ENCODE measurements at places on chromosomes 5 and 9.
A peak's percentile ranks its signal among the peaks of the same experiment; 100 is the strongest.

GRCh38 chr5:158606233-158606632 lies 493.5 kb downstream of the EBF1 start:
- no peak for DNase-seq

GRCh38 chr5:116437922-116438578 lies 136.6 kb downstream of the SEMA6A start:
- DNase-seq: no peak

- DNase-seq: no peak
These were observed 36.7 kb downstream of the NFIB start for GRCh38 chr9:14277244-14277643.

- no peak for DNase-seq
These were observed 46.4 kb downstream of the SEMA5A start for GRCh38 chr5:9499498-9499876.

DNA sequence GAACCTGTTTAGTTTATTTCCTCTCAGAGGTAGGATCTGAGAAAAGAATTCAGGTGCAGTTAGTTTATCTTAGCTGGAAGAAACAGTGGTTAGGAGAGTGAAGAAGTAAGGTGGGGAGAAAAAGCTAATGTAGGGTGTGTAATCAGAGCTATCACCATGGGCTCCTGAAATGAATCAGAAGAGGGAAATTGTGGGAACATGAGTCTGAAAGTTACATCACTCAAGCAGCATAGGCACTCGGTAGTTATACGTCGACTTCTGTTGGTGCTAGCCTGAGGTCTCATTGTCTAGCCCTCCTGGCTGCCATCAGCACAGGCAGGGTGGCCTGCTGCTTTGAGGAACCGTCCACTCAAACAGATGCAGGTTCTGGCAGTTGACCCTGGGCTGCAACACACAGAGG lies 56.7 kb upstream of the NPR3 start:
- DNase-seq: no peak

- peak; percentile 33 for DNase-seq
These were observed 93.3 kb downstream of the KIAA0825 start for GRCh38 chr5:94524841-94525697.

- DNase-seq: no peak
These were observed 70.3 kb upstream of the ADAMTS16 start for GRCh38 chr5:5069851-5070250.

GRCh38 chr5:177319913-177320588 lies 8.4 kb upstream of the MXD3 start:
- no peak for DNase-seq

DNA sequence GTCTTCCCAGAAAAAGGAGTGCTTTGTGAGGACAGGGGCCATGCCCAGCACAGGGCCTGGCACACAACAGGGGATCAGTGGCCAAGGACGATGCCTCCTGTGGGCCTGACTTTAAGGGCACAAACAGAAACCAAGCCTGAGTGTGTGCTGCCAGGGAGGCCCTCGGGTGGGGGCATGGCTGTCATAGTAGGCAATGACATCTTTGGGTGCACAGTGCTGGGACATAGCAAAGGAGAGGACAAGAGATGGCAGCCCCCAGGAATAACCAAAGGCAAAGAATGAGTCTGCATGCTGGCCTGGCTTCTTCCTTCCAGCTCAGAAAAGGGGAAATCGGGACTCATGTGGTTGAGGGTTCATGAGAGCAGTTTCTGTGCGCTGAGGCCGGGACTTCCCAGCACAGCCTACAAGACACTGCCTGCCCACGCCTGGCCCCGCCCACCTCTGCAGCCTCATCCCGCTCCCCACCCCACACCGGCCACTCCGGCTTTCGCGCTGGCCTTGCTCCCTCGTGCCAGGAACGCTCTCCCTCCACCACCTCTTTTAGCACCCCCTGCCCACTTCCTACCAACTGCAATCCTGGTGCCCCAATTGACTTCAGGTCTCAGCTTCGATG lies 13.8 kb upstream of the LHX2 start:
- no peak for DNase-seq

- no peak for DNase-seq
These were observed 337.7 kb upstream of the KLF4 start for GRCh38 chr9:107827304-107827703.

GRCh38 chr9:99389087-99390033 lies 167.3 kb downstream of the SEC61B start:
- no peak for DNase-seq

GRCh38 chr5:172878585-172878932 lies 44.5 kb downstream of the ERGIC1 start:
- DNase-seq: no peak

DNA sequence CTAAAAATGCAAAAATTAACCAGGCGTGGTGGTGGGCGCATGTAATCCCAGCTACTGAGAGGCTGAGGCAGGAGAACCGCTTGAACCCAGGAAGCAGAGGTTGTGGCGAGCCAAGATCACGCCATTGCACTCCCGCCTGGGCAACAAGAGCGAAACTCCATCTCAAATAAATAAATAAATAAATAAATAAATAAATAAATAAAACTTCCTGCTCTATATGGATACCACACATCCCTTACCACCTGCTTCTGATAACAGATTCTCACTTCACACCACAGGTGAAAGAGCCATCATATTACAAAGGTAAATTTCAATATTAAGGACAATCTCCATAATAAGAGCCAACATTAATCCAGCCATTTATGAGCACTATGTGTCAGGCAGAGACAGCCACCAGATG lies 9.4 kb upstream of the PWWP2A start:
- DNase-seq: no peak

DNA sequence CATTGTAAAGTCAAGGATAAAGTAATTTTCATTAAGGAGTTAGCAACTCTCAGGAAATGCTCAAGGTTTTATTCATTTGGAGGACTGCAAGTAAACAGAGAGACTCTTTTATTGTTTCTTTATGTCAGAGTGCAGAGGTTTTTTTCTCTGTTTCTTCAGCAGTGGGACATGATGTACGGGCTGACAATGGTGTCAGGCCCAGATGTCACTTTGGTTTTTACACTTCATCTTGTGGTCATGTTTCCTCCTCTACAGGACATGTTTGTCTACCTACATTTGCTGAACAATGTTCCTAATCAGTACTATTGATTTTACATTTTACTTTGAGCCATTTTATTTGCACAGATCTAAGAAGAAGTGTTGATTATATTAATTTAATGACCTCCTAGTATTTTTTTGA lies 72.8 kb upstream of the PARP8 start:
- no peak for DNase-seq

DNA sequence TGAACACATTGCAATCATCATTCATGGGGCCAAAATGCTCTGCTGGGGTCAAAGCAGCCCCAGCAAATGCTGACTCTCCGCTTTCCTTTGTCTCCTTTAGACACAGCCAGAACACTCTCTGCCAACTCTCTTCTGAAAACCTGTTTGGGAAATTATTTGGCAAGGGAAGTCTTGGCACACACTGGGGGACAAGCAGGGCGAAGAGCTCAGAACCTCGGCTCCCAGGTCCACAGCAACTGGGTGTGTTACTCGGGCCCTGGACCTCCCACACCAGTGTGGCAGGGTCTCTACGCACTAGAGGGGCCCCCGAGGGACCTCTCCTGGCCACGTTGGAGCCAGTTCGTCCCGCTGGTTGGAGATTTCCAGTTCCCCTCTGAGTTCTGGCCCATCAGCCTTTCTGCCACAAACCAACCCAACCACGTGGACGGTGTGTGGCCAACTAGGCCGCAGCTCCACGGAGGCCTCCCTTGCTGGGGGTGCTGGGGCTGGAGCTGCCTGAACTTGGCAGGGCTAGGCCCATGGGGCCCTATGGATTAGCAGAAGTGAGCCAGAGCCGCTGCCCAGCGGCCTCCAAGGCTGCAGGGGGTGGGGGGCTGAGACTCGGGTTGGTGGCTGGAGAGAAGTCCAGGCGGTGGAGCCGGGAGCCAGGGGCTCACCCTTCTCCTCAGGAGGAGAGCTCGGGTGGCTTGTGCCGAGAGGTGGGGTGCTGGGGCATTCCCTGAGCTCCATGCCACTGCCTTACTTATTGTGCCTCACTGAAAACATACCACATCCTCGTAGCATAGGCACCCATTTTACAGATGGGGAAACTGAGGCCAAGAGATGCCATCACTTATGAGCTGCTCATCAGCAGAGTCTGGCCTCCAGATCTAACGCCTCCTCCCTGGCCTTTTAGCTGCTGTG lies 46.8 kb upstream of the RNU6ATAC start:
- DNase-seq: no peak

- DNase-seq: no peak
These were observed 248.7 kb downstream of the SEMA5A start for GRCh38 chr5:9297134-9297533.

DNA sequence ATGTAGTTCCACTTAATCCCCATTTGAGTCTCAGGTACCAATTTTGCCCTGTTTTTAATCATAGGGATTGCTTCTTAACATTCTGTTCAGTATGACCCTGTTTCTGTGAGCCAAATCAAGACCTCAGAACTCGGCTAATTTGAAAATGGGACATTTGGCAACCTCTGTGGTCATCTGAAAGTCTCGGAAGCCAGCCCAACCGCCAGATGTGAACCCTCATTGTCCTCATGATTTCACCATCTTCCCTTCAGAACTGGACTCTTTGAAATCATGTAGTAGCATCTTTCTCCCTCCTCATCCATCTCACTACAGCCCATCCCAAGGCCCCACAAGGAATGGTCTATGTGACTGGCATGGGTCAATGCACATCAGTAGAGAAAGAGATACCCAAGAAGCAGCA lies 88.9 kb downstream of the S1PR3 start:
- DNase-seq: no peak

- DNase-seq: peak; percentile 51
These were observed at the start of gene SMIM3 for GRCh38 chr5:150778517-150779396. TSS of gene SMIM3 (plus strand) at chr5:150778757. CDS start at chr5:150795441, 16,684 bp downstream.

DNA sequence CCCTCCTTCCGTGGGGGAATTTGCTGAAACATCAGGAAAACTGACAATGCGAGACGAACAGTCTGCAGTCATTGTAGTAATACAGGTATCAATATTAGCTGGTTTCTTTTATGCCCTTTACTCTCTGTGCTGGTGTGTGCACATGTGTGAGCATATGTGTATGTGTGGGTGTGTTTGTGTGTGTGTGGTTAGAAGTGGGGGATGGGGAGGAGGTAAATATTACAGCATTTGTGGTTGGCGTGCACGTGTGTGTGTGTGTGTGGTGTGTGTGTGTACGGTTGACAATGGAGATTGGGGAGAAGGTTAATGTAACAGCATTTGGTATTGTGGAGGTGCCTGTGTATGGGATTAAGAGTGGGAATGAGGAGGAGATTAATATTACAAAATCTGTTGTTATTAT lies 219.4 kb downstream of the ADGRV1 start:
- no peak for DNase-seq

GRCh38 chr9:135554718-135555117 lies 6.8 kb upstream of the PAEP start:
- no peak for DNase-seq

GRCh38 chr5:124460642-124461041 lies 285.8 kb downstream of the ZNF608 start:
- DNase-seq: no peak

DNA sequence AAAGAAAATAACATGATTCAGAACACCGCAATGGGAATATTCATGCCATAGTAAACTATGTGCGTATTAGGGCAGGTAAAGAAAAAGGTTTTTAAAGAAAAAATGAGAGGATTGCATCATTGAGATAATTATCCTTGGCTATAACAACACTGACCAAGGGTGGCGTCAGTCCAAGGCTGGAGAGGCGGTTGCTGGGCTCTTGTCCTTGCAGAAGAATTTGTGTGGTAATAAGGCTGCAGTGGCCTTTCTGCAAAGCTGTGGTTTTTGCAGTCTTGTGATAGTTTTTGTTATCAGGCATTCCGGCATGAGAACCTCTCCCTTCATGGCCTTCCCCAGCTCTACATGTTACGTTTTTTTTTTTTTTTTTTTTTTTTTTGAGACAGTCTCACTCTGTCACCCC lies 14.0 kb downstream of the BOD1 start:
- no peak for DNase-seq

DNA sequence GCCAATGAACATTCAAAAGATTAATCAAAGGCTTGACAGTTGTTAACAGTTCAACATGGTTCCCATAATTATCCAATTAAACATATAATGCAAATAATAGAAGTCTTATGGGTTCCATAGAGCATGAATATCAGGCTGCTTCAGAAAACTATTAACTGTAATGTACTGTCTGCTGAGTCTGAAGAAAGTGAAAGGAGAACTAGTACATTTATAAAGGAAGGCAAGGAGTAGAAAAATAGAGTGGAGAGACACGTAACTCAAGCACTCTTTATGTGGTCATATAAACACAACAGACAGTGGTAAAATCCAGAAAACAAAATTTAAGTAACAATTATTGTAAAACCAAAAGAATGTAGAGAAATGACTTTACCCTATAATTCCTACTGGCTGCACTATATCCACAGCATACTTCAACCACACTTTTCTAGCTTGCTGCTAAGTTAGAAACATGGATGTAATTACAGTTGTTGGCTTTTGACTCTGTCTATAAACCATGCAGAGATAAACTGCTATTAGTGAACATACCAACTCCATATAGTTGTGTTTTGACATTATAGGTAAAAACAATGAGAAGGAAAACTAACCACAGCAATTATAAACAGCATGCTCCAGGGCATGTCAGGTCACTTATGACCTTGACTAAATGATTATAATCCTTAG lies 32.7 kb downstream of the NFIB start:
- no peak for DNase-seq

- no peak for DNase-seq
These were observed 27.0 kb upstream of the TMOD1 start for GRCh38 chr9:97474372-97474925.

DNA sequence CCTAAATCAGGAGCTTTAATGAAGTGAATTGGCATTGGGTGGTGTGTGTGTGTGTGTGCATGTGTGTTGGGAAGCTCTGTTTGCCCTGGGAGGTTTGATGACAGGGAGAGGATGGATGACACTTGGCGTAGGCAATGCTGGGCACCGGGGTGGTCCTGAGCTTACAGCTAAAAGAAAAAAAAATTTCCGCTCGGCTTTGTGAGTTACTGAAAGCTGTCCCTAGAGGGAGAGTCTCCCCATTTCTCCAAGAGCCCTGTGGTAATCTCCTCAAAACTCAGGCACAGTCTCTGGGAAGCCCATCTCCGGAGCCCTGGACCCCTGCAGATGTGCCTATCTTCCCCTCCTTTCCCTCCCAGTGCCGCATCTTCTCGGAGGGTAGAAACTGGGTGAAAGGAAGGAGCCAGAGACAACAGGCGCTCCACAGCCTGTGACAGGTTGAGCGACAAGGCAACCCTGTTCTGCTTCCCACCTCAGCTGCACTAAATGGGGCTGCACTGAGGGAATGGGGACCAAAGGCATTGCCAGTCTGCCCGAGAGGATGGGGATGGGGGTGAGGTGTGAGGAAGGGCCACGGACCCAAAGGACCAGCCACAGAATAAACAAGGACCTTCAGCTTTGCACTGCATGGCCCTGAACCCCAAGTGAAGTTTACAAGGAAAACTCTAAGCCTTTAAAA lies 35.8 kb upstream of the TIFAB start:
- no peak for DNase-seq

GRCh38 chr5:30000231-30000630 lies 1193.3 kb upstream of the CDH6 start:
- DNase-seq: no peak
